ENCODE measurements at places on chromosomes 1 and 21.

DNA sequence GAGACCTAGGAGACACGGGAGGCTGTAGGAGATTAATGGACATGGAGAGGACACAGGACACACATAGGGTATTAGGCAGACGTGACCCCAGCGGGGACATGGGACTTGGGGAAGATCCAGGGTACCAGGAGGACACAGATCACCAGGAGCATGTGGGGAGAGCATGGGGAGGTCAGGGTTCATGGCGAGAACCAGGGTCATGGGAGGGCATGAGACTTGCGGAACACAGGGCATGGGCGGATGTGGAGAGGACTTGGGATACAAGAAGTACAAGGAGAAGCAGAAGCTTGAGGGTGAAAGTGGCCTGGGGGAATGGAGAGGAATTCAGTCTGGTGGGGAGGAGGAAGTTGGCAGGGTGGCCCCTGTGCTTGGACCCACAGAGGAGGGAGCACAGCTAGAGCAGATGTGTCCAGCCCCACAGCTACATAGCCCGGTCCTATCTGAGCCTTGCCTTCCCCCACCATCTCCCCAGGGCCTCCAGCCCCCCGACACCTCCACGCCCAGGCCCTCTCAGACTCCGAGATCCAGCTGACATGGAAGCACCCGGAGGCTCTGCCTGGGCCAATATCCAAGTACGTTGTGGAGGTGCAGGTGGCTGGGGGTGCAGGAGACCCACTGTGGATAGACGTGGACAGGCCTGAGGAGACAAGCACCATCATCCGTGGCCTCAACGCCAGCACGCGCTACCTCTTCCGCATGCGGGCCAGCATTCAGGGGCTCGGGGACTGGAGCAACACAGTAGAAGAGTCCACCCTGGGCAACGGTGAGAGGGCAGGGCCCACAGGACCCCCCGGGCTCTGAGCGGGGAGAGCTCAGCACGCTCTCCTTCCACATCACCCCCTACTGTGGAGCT is 12.1 kb downstream of the TIE1 start:
- no peak for DNase-seq

DNA sequence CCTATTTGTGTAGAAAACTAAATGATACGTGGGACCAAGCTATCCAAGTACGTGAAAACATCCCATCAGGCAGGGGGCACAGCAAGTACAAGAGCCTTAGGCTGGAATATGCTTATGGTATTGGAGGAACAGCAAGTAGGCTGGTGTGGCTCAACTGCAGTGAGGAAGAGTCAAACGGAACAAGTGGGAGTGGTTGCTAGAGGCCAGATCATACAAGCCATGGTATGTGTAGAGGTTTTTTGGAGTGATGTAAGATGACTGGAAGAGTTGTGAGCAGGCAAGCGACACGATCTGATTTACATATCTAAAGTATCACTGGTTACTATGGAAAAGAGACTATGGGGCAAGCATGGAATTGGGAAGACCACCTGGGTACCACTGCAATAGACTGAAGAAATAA is 27.8 kb downstream of the ELK4 start:
- no peak for DNase-seq

DNA sequence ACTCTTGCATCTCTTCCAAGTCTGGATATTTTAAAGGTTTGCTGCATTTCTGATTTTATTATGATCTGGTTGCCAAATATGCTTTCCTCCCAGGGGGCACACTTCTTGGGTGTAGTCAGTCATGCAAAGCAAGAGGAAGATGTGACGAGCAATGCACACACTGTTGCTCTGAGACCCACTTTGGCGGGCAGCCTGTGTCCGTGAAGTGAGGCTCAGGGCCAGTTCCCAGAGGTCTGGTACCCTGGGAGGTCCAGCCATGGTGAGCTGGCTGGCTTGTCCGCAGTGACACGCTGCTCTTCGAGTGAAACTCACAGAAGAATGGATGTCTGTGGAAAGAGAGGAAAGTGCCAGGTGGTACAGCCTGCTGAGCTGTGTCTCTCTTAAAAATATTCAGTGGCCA is 52.8 kb upstream of the EDN2 start:
- no peak for DNase-seq

DNA sequence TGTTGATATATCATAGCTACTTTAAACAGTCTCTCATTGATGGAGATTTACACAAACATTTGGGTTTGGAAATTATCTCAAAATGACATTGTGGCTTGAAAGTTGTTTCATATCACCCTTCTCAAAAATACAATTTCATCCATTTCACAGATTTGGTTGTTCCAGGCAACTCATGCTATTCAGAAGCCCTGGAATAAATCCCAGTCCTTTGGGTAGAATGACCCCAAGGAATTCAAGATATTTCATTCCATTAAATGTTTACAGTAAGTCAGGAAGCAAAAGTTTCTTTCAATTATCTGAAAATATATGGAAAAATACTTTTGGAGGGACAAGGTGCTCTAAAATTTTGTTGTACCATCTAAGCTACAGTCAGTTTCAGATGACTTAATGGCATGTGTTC is 27.1 kb downstream of the MPZL1 start:
- DNase-seq = no peak

- DNase-seq = no peak
These were observed 7.5 kb upstream of the TTC22 start for GRCh38 chr1:54808443-54809207.

- no peak for DNase-seq
These were observed 39.5 kb upstream of the ST6GALNAC3 start for GRCh38 chr1:76035053-76035452.

DNA sequence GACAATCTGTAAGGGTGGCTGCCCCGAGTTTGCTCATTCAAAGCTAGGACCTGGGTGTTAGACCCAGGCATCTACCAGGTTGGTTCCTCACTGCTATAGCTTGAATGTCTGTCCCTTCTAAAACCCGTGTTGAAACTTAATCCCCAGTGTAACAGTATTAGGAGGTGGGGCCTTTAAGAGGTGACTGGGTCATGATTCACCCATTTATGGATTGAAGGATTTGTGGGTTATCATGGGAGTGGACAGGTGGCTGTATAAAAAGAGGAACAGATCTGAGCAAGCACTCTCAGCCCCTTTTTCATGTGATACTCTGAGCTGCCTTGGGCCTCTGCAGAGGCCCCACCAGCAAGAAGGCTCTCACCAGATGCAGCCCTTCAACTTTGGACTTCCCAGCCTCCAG is 29.4 kb downstream of the PSMG1 start:
- no peak for DNase-seq

- no peak for DNase-seq
These were observed 87.3 kb downstream of the ZBTB18 start for GRCh38 chr1:244138399-244138798.

GRCh38 chr1:202084791-202085681 is 37.7 kb upstream of the GPR37L1 start:
- DNase-seq = no peak

DNA sequence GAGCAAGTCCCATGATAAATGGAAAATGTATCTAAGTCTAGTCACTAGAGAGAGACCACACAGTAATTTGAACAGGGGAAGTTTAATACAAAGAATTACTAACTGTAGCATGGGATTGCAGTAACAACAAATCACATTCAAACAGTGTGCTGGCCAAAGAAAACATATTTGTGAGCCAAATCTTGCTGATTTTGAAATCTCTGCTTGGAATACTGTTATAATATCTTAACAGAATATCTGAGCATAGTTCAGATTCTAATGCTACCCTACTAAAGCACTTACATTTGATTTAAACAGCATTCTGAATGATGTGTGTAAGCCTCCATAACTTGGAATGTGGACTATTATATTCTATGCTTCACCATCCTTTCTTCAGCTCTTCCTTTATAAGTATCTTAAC is 270.0 kb upstream of the BRINP3 start:
- no peak for DNase-seq

- DNase-seq = no peak
These were observed 32.2 kb upstream of the TNFSF18 start for GRCh38 chr1:173082913-173083312.

GRCh38 chr21:17708522-17709265 is 96.0 kb upstream of the BTG3 start:
- no peak for DNase-seq
